ENCODE measurements at places on chromosomes 5 and 9.

GRCh38 chr9:312596-313320, 98.1 kb downstream of the DOCK8 start:
- DNase-seq = no peak

DNA sequence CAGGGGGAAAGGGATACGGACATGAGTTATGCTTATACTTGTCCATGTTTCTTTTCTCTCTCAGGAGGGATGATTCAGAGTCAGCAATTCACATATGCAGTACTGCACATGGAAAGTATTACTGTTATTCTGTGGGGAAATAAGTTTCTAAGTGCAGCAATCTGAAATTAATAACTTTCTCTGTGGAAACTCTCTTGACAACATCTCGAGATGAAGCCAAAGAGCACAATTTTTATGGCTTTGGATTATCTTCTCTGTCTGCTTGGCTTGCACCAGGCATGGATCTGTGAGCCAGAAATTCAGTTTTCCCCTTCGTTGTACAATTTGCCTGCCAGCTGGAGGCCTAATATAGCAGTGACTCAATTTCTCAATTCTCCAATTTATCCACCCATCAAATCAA, 2.5 kb upstream of the NDFIP1 start:
- no peak for DNase-seq

- no peak for DNase-seq
Observed at GRCh38 chr9:100472268-100472667, 681 bp upstream of the TMEFF1 start.

DNA sequence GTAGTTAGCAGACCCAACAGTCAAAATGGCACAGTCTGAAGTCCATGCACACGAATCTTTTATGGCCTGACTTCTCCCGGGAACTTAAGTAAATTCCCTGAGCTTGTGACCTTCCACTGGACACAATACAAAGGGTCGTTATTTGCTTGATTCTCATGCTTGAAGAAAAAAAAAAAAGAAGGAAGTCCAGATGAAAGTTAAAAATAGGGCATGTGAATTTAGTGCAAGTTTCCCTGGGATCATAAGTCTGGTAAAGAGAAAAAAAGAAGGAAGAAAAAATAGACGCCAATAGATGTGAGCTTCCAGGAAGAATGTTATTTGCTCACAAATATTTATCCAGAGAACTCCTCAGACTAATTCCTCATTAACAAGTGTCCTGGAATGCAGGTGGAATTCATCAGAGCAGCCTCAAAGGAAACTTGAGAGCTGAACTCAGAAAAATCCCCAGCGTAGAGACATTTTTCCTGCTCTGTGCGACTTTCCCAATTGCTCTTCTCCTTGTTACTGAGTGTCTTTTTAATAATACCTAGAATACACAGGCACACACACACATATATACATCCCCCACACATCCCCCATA, 616.3 kb downstream of the EBF1 start:
- no peak for DNase-seq

GRCh38 chr5:60671899-60672692, 27.9 kb downstream of the DEPDC1B start:
- DNase-seq = no peak

DNA sequence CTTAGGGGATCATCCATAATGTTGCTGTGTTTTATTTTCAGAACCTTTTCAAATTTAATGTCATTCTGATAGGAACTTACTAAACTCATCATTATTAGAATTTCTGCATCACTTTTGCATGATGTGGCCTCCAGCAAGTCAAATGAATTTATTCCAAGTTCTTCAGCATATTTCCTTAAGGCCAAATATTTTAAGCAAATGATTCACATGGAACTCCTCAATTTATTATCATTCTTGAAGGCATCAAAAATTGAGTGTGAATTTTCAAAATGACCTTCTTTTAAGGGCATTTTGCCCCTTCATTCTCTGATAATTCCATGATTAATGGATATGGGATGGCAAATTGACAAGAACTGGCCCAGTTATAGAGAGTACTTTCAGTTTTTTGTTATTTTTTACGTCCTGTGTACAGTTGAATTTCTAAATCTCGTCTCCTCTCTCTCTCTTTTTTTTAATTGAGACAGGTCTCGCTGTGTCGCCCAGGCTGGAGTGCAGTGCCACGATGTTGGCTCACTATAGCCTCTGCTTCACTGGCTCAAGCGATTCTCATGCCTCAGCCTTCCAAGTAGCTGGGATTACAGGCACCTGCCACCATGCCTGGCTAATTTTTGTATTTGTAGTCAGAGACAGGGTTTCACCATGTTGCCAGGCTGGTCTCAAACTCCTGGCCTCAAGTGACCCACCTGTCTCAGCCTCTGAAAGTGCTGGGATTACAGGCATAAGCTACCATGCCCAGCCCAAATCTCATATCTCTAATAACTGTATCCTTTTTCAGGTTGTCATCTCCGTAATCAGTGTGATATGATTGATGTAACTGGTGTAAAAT, 29.1 kb downstream of the GPR21 start:
- DNase-seq = no peak

DNA sequence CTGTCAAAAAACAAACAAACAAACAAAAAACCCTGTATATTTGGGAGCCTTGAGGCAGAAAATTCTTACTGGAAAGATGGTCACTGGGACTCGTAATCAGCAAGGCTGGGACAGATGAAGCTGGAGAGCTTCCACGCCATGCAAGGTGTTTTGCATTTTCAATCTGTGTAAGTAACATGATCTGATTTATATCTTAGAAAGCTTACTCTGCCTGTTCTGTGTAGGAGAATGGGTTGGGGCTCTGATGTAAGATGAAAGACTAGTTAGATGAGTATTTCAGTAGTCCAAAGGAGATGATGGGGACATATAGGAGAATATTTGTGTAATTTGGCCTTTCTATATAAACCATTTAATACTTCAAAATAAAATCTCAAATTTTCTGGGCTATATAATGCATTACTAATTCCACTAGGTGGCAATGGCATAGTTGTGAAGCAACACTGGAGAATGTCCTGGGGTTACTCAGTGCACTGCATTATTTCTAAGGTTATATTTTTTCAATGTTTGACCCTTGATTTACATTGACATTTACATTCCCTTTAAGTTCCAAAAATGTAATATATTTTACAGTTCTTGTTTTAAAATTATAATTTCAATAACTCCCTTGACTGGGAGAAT, 21.9 kb upstream of the FSD1L start:
- no peak for DNase-seq

DNA sequence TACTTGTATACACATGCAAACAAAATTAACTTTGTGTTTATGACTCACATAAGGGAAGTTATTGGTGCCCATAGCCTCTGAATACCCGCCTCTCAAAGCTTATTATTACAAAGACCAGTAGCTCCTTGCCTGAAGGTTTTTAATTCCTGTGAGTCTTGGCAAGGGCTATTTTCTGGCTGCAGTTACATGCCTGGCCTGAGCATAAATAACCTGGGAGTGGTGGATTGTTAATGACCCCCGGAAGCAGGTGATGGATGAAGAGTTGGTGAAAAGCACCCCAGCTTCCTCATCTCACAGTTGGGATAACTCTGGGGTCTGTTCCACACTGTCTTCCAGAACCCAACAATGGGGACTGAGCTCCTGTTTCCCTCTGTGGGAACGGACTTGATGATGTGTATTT, 594.5 kb downstream of the PDE4D start:
- DNase-seq = no peak

GRCh38 chr9:19050637-19051591, 1.7 kb downstream of the RRAGA start:
- DNase-seq = no peak

DNA sequence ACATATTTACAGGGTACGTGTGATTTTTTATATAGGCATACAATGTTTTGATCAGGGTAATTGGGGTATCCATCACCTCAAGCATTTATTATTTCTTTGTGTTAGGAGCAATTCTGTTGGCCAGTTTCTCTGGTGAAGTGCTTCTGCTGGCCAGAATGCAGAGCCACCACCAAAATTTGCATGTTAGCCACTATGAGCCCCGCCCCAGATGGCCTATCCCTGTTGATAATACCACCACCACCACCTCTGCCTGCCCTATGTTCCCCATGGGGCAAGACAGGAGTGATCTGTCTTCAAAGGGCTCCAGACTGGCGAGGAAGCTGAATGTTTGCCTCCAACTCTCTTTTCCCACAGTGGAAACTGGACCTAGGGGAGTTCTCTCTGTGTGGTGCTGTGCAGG, 26.0 kb upstream of the JAK2 start:
- DNase-seq = no peak

GRCh38 chr9:134396258-134396742, 70.0 kb downstream of the RXRA start:
- DNase-seq = no peak

DNA sequence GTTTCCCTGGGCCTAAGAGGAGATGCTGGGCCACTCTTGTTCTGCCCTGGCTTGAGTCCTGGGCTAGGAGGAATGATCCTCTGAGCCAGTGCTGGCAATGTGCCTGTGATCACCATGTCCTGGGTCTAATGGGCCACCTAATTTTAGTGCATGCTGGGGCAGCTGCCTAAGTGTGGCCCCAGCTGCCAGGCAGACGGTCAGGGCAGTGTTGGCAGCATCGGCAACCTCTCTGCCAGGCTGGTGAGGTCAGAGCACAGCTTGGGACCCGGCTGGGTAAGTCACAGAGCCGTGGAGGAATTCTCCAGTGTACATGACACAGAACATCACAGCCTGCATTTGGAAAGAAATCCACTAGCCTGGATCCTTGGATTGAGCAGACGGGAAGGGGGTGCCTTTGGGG, 21.4 kb upstream of the PITX1 start:
- DNase-seq = no peak

GRCh38 chr5:169871826-169872490, 108.3 kb downstream of the INSYN2B start:
- DNase-seq = no peak

GRCh38 chr9:89755821-89756220, 151.0 kb downstream of the GADD45G start:
- no peak for DNase-seq

- no peak for DNase-seq
Observed at GRCh38 chr9:98523231-98523901, 185.4 kb downstream of the GABBR2 start.
